Endodermal cell (in vitro differentiated cells): ENCODE measurements at places on chromosomes 7 and 10.

DNA sequence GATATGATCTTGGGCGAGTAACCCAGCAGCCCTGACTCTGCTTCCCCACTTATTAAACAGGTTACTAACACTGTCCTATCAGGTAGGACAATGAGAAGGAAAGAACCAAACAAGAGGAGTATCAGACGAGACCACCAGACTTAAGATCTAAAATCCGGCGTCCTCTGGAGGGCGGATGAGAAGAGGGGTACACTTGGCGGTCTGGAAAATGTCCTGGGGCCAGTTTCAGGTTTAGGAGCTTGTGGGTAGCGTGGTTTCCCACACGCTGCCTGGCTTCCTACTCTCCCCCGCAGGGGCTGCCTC lies 635 bp downstream of the ZNF32 start:
- no peaks in the 10 kb centered on the region for H3K4me1 ChIP-seq
- DNase-seq: no peak
- H3K36me3 ChIP-seq: peaks cover 38% of the 10 kb centered on the region
- H3K27me3 ChIP-seq: peaks cover 14% of the 10 kb centered on the region
- peak overlapping the region; percentile 81 for H3K4me3 ChIP-seq

- no peaks in the 10 kb centered on the region for H3K36me3 ChIP-seq
- no peak overlapping the region for H3K27ac ChIP-seq
- no peaks in the 10 kb centered on the region for H3K4me1 ChIP-seq
- H3K4me3 ChIP-seq: no peak overlapping the region
- H3K27me3 ChIP-seq: no peaks in the 10 kb centered on the region
Measured at GRCh38 chr7:114942446-114943175, 20.7 kb downstream of the MDFIC start.

- H3K4me3 ChIP-seq: no peak overlapping the region
- DNase-seq: no peak
- H3K27ac ChIP-seq: no peak overlapping the region
Measured at GRCh38 chr7:147060070-147060469, 943.5 kb downstream of the CNTNAP2 start.

GRCh38 chr7:9023675-9024294 lies 590.4 kb downstream of the NXPH1 start:
- H3K27me3 ChIP-seq: no peaks in the 10 kb centered on the region
- H3K4me3 ChIP-seq: no peak overlapping the region
- no peak for DNase-seq
- no peak overlapping the region for H3K27ac ChIP-seq

- H3K4me3 ChIP-seq: no peak overlapping the region
- no peaks in the 10 kb centered on the region for H3K36me3 ChIP-seq
- peaks cover 12% of the 10 kb centered on the region for H3K4me1 ChIP-seq
- no peak for DNase-seq
- H3K27me3 ChIP-seq: no peaks in the 10 kb centered on the region
- H3K27ac ChIP-seq: no peak overlapping the region
Measured at GRCh38 chr10:58990693-58991092, 185.8 kb upstream of the PHYHIPL start.
